ENCODE measurements at places on chromosomes 3 and 15.
A peak's percentile ranks its signal among the peaks of the same experiment; 100 is the strongest.

- DNase-seq = peak; percentile 66
These were observed 33.2 kb downstream of the HOMER2 start for GRCh38 chr15:82919231-82919886.

GRCh38 chr15:55183679-55184078 is 13.1 kb downstream of the RSL24D1 start:
- no peak for DNase-seq

DNA sequence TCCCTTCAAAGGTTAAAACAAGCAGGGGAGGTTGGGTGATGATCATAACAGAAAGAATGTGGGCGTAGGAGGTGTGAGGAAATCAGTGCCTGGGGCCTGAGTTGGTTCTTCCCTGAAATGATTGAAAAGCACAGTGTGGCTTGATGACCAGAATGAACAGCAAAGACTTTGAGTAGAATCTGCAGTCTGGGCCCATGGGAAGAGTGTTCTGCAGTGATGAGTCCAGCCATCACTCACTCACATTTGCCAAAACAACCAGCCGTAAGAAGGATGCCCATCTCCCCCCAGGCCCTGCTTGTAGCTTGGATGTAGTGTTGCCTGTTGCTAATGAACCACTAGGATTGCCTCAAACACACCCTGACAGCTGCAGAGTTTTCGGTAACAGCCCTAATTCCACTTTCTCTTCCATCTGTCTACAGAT is 67.9 kb downstream of the VGLL3 start:
- DNase-seq = no peak

GRCh38 chr3:12138044-12138443 is 20.7 kb downstream of the TIMP4 start:
- peak; percentile 6 for DNase-seq

DNA sequence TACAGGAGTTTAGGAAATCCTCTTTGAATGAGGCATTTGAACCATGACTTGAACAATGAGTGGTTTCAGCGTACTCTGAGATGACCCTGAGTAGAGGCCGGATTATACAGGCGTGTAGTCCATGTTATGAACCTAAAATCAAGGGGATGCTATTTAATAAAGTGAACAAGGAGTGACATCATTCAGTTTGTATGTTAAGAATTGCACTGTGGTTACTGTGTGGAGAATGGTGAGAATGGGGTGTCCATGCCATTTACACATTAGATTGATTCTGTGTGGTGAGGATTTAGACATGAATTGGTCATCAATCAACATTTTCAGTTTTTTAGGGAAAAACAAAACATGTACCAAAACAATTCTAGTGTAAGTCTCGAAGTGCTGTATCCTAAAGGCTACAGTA is 65.8 kb downstream of the TPRG1 start:
- no peak for DNase-seq

DNA sequence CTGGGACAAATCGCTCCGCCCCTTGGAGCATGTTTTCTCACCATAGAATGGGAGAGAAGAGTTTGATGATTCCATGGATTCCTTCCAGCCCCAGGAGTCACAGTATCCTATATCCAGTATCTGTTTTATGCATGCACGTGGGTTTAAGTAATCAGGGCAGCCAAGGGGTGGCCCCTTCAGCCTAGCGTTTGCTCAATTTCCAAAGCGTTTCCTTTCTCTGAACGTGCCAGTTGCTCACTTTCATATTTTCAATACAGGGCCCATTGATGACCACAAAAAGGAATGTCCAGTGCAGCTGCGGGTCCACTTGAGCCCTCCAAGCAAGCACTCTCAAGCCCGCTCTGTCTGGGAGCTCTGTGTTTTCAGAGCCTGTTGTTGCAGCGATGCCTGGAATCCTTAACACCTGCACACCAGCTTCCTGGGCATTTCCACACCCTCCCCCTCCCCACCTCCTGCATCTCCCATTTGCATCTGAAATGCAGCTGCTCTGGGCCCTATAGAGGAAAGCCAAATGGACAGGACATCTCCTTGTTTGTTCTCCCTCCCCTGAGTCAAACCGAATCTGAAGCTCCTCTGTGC is 164.3 kb upstream of the LPP start:
- peak; percentile 89 for DNase-seq

DNA sequence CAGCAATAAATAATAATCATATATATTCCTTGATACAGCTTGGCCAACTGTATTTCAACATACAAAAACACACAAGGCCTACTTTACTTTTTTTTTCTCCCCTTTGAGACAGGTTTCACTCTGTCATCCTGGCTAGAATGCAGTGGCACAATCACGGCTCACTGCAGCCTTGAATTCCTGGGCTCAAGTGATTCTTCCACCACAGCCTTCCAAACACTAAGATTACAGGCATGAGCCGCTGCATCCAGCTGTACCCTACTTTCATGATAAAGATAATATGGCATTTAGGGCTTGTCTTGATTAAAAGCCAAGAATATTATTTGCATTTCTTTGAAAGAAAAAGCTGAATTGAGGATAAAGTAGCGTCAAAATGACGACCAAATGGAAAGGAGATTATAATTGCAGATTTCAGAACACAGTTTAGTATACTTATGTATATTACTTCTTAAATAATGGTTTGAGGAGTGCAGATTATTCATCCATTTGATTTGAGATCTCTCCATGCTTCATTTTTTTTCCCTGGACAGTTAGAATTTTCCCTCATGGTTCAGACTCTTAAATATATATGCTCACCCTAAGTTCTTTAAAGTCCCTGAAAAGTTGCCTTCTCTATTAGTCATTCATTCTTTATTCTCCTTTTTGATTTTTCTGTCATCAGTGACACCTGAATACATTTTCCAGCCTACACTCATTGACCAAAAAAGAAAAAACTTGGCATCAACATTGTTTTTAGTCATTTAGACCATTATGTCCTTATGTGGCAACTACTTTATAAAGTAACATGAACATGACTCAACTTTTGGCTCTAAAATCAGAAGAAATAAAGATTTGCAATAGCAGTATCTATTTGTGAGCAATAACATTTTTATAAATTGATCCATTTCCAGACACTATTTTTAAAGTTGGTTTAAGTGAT is 48.5 kb upstream of the MLF1 start:
- no peak for DNase-seq

GRCh38 chr3:42001777-42002176 is 39.9 kb upstream of the ULK4 start:
- DNase-seq = no peak

- no peak for DNase-seq
These were observed 104.9 kb upstream of the RPL32 start for GRCh38 chr3:12946251-12946648.

- DNase-seq = no peak
These were observed 112.6 kb downstream of the ERC2 start for GRCh38 chr3:56355570-56356185.

Data from NCI-H2029 (cell line).